AG04450 (cell line): ENCODE measurements at places on chromosomes 7 and 10.

DNA sequence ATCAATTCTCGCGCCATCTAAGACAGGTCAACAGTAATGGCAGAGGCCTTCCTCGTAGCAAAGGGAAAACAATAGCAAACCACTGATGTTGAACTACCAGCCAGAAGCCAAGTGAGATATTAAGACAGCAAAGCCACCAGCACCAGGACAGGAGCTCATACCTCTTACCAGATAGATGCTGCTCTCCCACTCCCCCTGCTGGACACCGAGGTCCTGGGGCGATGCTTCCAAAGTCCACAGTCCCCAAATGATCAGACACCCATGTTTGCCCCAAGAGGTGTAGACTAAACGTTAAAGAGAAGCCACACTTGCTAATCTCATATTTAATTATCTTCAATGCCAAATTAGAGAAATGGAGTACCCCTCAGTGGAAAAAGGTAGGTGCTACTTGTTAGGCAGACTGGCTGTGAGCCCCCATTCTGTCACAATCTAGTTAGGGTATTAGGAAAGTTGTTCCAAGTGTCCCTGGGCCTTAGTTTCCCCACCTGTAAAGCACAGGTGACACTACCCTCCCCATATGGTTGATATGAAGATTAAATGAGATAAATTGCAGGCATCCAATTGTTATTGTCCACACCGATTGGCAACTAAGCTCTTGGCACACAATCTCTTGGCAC lies 39.9 kb downstream of the TOMM7 start:
- DNase-seq: no peak

GRCh38 chr10:75809003-75809402 lies 377.6 kb downstream of the LRMDA start:
- DNase-seq: no peak

DNA sequence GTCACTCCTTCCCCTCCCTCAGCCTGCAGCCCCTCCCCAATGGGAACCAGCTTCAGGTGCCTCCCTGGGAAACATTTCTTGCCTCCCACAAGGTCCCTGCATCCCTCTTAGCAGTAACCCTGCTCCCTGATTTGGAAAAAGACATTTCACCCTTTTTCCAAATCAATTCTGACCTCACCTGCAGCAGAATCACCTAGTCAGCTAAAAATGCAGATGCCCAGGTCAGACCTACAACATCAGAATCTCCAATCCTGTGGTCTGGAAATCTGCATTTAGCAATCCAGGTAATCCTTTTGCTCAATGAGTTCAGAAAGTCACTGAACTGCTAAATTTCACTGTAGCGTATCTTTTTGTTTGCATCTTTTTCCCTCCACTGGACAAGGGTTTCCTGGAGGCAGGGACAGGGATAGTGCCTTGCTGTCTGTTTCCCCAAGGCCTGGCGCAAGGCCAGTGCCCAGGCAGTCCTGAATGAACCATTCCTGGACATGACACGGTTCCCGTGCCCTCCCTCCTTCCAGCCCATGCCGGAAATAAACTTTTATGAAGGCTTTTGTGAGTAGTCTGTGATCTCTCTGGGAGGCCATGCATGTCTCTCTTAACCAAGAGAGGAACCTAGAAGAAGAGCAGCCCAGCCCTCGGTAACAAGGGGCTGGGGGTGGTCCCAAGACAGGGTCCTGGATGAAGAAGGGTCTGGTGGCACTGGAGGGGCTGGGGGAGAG lies 44.0 kb downstream of the COL13A1 start:
- no peak for DNase-seq

- no peak for DNase-seq
These were observed 7.0 kb downstream of the ANXA7 start for GRCh38 chr10:73406846-73407245.

DNA sequence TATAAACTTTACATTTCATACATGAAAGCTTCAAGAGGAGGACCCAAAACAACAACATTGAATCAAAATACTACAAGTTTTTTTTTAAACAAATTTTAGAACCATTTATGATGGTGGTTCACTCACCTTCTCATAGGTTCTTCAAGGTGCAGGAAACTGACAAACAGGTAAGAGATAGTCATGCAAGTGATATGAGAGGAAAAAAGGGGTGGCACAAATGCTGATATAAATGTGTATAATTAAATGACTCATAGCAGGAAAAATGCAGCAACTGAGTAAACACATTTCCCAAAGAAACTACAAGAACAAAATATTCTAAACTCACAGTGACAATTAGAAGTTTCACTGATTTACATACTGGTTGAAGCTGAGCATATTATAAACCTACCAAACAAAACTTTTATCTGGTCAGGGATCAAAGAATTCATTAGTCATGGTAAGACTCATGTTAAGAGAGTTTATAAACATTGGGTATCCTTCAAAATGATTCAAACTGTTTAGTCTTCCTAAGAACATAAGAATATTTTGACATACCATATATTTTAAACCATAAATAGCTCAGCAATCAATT lies 14.1 kb downstream of the ZWINT start:
- no peak for DNase-seq

DNA sequence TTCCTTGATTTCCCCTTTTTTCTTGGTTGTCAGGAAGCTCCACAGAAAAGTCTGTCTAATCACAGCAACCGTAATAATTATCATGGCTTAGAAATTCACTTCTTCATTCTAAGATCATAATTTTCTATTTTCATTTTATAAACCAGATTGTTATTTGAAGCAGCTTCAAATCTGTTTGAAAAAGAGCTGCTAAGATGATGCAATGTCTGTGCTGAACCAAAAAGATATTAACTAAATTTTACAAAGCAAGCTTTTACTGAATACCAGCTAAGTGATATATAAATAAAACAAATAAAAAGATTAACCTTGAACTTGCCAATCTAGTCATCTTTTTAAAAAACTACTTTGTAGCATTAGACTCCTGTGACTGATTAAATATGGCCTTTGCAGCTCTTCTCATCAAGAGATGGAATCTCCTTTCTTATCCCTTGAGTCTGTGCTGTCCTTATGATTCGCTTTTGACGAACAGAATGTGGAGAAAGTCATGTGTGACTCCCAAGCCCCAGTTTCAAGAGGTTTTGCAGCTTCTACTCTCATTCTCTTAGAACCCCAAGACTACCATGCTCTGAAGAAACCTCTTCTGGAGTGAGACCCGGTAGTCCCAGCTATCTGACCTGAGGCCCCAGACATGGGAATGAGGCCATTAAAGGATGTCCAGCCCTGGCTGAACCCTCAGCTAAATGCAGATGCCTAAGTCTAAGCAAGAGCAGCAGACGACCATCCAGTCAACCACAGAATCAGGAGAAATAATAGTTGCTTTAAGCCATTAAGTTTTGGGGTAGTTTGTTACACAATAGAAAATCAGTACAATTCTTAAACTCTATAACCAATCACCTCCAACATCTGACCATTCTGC lies 14.4 kb downstream of the NAMPT start:
- DNase-seq: no peak

- no peak for DNase-seq
These were observed 42.3 kb upstream of the FOXI2 start for GRCh38 chr10:127694580-127695193.

DNA sequence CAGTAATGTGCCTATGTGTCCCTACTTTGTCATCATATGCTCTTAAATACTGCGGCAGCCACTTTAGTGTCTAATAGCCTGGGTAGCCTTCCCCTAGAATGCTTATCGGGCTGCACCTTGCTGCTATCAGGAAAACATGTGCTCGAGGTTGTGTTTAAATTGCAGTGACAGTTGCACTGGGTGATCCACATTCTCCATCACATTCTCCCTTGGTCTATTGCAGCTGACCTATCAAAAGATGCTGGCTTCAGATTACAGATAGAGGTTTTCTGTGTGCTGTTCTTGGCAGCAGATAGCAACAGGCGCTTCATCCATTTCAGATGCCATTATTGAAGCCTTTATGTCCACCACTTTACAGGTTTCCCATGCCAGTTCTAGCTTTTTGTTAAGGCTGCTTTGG lies 130.1 kb upstream of the MDFIC start:
- no peak for DNase-seq

GRCh38 chr10:89632824-89633223 lies 12.2 kb downstream of the PANK1 start:
- DNase-seq: no peak

GRCh38 chr10:132293813-132294520 lies 13.8 kb downstream of the STK32C start:
- DNase-seq: no peak

GRCh38 chr7:155218276-155219153 lies 79.2 kb upstream of the INSIG1 start:
- DNase-seq: no peak

DNA sequence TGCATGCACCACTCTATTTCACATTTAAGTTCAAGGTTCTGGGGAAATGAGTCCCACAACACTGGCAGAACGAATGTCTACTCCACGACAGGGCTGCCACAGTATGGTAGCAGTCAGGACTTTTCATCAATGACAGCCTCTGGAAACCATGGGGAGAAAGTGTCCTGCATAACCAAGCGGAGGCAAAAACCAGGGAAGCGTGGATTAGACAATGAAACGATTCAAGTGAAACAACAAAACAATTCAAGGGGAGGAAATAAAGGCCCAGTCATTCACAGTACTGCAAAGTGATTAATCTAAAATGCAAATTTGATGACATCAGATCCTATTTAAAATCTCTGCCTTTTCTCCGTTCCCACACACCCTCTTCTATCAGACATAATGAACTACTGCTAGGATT lies 168.2 kb downstream of the DPY19L1 start:
- no peak for DNase-seq
